ENCODE measurements at places on chromosomes 4 and X.
A peak's percentile ranks its signal among the peaks of the same experiment; 100 is the strongest.

DNA sequence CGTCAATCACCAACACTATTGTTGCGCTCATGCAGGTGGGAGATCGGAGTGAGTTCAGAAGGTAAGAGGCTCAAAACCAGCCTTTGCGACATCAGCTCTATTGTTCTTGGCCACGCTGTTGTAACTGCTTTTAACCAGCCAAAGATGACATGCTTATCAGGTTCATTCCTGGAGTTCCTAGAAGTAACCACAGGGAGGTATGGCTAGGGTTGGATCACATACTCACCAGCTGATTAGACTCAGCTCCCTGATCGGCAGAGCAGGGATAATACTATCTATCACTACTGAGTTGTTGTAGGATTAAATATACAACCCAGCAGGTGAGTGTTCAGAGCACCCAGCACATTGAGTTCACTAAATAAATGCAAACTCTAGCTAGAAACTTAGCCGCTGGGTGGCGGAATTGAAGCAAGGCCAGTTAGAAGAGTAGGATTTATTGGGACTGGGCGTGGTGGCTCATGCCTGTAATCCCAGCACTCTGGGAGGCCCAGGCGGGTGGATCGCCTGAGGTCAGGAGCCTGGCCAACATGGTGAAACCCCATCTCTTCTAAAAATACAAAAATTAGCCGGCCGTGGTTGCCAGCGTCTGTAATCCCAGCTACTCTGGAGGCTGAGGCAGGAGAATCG lies 12.4 kb downstream of the SLC34A2 start:
- DNase-seq, result no peak

GRCh38 chr4:48030470-48030869 lies 13.9 kb downstream of the NIPAL1 start:
- DNase-seq, result no peak

GRCh38 chrX:40784516-40785151 lies 49.3 kb upstream of the MED14 start:
- DNase-seq, result no peak

DNA sequence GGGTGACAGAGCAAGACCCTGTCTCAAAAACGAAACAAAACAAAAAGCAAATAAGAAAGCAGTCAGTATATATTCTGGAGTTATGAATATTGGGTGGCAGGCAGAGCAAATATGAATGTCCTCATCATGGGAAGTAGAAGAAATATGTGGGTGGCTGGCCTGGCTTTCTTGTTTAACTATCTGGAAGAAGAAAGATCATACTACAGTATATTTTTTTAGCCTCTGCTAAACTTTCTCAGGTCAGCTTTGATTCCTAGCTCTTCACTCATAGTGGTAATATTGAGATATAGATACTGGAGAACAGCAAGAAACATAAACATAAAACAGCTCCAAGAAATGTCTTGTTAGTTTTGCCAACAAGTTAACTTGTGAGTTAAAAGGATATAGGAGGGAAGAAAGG lies 192.5 kb downstream of the SOWAHB start:
- DNase-seq, result no peak

GRCh38 chrX:153968754-153969124 lies 2.9 kb downstream of the HCFC1 start:
- peak; percentile 65 for DNase-seq

DNA sequence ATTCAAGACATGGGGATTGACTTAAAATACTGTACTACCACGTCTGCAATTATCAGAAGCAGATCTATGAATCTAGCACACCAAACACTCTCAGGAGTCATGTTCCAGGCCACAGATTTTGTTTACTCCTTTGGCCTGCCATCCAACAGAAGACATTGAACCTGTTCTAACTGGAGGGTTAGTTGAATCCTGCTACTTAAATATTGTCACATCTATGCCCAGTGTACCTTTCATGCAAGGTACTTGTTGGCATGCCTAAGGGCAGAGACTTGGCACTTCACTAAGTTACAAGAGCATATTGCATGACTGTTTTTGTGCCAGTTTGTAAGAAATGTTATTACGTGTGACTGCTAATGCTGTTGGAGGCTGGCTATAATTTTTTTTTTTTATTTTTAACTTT lies 126.9 kb upstream of the BCOR start:
- no peak for DNase-seq

GRCh38 chrX:50770702-50771101 lies 43.3 kb downstream of the SHROOM4 start:
- no peak for DNase-seq

DNA sequence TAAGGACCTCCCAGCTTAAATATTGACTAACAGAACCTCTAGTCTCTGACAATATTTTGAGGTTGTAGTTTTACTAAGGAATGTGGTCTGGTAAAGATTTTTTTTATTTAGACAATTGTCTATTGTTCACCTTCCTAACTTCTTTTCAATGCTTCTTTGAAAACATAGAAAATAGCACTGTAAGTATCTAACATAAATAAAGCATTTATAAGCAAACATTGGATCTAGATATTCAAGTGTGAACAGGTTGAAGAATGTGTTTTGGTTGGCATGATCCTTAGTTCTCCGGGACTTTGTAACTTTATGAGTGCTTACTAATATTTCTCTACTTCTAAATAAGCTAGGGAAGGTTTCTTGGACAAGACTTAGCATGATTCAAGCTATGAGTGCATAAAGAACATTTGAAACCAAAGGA lies 285.4 kb upstream of the ARSJ start:
- no peak for DNase-seq

DNA sequence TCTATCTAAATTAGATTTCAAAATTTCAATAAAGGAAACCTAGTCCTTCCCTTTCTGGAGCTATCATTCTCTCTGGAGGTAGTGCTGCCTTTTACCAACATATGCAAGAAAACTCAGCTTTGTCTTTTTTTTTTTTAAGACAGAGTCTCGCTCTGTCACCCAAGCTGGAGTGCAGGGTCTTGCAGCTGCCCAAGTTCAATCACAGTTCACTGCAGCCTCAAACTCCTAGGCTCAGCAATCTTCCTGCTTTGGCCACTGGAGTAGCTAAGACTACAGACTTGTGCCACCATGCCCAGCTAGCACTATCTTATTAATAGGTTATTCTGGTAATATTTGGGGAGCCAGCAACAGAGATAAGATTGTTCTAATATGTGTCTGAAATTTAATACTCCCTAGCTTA lies 12.3 kb downstream of the AASDH start:
- no peak for DNase-seq

DNA sequence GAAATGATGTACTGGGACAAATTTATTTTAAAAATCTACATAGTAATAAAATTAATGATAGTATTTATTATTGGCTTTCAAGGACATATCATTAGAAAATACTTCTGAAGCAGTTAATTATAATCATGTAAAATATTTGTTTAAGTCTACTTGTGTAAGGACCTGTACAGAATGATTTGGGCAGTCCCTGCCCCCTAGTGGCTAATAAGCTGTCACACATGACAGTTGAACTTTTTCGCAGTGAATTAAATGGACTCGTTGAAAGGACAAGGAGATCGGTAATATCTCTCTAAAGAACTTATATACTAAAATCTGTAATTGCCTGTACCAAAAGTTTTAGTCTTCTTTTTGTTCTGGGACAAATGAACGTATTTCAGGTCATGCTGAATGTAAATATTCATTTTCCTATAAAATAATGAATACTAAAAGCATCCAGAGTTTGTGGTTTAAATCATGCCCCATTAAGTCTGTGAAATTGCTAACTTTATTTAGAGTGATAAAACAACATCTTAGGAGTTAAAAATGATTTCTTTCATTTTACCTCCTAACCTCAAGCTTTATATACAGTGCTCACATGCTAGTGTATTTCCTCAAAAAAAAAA lies 13.6 kb downstream of the EXOC1 start:
- peak; percentile 50 for DNase-seq

DNA sequence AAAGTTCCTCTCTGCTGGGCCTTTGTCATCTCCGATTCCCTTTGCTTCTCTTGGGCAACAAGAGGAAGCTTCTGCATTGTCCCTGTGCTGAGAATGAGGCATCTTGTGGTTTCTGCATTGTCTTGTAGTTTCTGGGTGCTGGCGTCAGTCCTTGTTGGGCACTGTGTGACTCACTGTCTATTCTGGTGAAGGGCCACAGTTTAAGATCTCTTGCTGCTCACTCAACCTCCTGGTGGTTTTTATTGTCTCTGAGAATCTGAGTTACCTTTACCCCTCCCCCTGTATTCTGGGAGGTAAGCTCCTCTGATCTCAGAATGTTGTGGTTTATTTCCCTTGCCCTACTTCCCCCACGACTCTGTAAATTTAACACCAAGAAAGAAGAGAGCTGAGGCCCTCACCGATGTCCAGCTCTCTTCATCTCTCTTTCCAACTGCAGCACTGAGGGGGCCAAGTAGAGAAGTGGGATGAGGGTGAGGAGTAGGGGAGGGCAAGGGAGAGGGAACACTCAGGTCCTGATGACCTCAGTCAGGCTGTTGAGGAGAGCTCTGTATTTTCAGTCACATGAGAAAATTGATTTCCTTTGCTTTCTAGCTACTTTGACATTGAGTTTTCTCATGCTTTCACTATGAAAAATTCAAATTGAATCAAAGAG lies 441.6 kb upstream of the PITX2 start:
- no peak for DNase-seq

DNA sequence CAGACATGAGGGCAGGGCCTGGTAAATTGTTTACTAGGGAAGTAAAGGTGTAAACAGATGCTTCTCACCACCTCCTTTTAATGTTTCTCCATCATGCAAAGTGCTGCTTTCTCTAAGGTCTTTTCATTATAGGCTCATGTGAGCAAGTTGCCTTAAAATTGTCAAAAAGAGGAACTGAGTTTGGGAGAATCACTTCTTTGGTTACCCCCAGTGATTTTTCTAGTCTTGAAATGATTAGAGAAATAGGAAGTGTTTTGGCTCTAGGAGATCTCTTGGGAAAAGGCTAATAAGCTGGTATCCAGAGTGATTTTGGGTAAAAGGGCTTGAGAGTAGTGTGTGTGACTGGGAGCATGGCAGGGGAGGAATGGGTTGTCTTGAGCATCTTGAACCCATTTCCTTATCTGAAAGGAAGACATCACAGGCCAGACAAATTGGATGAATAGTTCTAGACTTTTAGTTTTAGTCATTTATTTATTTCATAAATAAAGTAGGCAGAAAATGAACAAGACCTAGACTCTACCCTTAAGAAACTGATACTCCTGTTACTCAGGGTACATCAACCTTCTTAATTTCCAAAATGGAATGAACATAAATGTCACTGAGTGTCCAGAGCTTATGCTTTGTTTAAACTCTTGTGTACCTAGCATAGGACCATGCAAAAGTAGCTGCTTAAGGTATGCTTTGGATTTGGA lies 14.2 kb downstream of the GRPR start:
- no peak for DNase-seq

DNA sequence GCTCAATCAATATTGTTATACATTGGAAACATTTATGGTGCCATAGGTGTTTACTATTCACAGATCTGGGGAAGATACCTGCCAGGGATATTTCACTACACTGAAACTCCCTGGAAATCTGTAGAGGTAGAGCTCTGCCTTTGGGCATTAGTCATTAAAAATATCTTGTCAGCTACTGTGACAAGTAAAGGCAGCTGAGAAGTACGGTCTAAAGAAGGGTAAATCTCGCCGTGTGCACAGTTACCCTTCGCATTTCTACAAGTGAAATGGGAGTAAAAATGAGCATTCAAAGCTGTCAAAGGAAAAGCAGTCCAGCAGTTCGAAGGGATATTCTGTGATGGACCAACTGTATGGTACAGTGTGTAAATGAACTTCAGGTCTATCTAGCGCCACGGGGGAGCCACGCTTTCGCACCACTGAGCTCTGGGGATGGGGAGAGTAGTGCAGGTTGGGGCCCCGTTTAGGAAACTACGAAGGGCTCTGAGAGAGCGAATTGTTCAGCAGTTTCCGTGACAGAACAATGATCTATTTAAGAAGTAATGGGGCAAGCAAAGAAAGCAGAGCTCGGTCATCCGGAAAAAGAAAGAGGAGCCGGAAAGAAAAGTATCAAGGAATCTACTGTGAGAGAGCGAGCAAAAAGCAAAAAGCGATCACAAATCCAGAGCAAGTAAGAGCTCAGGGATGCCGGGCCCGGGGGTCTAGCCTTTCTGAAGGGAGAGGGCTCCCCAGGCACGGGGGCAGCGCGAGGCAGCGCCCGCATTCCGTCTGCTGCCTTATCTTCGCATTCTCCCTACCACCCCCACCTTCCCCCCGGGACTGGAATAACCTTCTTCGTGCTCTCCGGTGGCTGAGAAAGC lies 646 bp downstream of the TIGD4 start:
- no peak for DNase-seq

- no peak for DNase-seq
Measured at GRCh38 chr4:41287005-41287404, 30.3 kb downstream of the UCHL1 start.

- no peak for DNase-seq
Measured at GRCh38 chr4:19386786-19387185, 864.9 kb upstream of the SLIT2 start.

DNA sequence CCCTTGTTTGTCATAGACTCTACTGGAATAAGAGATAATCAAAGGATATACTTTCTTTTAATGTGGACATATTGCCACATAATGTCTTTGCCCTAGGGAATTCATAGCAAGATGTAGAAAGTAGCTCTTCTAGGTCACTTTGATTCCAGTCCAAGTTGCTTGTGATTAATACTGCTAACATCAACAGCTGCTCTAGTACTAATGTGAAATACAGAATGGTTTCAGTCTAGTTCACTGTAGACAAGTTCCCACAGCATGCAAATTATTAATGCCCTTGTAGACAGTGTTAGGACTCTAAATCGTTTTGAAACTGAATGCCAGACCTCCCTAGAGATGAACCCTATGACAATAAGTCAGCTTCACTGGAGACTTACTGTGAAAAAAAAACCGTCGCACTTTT lies 494.6 kb upstream of the ATOH1 start:
- no peak for DNase-seq

GRCh38 chrX:71168134-71168533 lies 23.5 kb downstream of the NLGN3 start:
- DNase-seq, result no peak

GRCh38 chrX:140034916-140035315 lies 69.6 kb upstream of the CXorf66 start:
- no peak for DNase-seq

GRCh38 chr4:153418121-153418520 lies 48.0 kb upstream of the TMEM131L start:
- DNase-seq, result no peak

DNA sequence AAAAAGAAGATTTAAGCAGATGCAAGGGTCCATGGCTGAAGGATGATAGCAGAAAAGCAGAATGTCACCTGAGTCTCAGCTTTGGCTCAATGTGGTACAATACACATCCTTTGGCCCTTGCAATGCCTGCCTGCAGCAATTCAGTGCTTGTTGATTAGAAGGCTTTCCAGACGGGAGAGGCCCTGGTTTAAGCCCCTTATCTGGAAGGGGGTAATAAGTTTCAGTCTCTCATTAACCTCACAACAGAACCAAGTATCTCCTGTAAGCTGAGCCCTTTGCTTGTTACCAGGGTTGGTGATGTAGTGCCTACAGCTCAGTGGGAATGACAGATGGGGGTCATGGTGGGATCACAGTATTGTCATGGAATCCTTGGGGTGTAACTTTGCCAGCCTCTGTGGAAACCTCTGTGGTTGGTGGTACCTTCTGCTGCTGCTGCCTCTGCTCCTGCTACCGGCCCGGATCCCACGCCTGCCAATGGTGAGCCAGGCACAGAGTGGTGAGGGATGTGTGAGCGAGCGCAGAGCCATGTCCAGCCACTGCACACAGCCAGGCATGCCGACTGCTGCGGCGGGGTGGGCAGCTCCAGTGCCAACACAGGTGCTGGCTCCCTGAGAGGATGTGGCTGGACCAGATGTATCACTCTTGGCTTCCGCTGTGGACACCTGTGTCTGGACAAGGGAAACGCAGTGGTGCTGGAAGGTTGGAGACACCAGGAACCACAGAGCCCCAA lies 81.2 kb downstream of the ADRA2C start:
- no peak for DNase-seq
